ENCODE measurements at places on chromosomes 7 and 10. TPM values are rescaled to one million over a fixed set of nuclear protein-coding genes. Genes with fewer than 3 reads are reported as not detected.

The GNG11 gene
- 1.3 TPM for total RNA-seq

The UBE2H gene
- 62.6 TPM for total RNA-seq

The CTBP2 gene
- 221 TPM for total RNA-seq

DNA sequence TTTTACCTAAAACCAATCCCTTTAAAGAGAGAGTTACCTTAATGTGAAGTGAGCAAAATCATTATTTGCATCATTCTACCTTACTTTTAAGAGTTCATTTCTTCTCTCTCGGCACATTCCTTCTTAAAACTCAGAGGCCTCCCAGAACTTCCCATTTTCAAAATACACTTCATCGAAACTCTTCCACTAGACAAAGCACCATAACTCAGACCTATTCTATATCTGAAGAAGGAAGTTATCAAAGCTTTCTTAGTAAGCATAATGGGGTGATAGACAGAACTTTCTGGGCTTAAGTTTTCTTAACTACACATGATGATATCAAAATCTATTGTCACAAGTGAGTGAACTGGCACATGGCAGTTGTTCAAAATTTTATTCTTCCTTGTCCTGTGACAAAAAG, 24.6 kb upstream of the GNAT3 start:
- no peaks in the 10 kb centered on the region for H3K4me1 ChIP-seq
- H3K36me3 ChIP-seq: no peaks in the 10 kb centered on the region
- H3K27ac ChIP-seq: no peak overlapping the region
- H3K27me3 ChIP-seq: no peaks in the 10 kb centered on the region

GRCh38 chr7:66313886-66314568, 108.9 kb downstream of the TPST1 start:
- H3K36me3 ChIP-seq: no peaks in the 10 kb centered on the region
- peaks cover 5% of the 10 kb centered on the region for H3K4me1 ChIP-seq
- no peak for DNase-seq
- no peak overlapping the region for H3K4me3 ChIP-seq
